GM18507 (cell line): ENCODE measurements at places on chromosomes 7 and 10.
A peak's percentile ranks its signal among the peaks of the same experiment; 100 is the strongest.

GRCh38 chr10:26755443-26755903 lies 58.0 kb downstream of the PDSS1 start:
- peak; percentile 32 for DNase-seq

DNA sequence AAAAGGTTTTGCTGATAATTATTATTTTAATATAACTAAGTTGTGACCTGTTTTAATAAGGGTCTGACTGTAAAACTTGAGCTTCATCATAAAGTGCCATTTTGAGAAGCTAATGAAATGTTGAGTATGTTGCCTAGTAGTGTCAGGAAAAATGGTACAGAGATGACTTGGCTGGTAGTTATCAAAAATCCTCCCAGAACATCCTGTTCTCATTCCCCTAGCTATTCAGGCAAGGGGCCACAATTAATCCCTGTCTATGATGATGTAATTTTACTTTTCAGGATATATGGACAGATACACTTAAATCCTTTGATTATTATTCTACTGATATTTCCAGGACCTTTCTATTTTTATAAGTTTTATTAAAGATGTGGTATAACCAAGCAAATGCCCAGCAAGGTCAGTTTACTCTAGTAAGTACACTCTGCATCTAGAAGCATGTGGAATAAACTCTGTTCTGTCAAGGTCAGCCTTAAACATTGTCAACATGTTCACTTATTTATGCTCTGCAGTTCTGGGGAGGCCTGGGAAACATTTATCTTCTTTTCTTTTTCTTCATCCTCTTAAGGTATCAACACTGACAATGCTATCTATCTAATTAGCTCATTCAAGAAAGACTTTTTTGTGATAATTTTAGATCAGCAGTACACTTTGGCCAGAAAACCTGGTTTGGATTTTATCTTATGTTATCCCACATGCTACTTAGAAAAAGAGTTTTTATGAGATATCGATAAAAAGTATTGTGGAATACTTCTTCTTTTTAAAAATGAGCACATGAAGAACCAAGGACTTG lies 32.1 kb downstream of the BTRC start:
- DNase-seq, result no peak

- no peak for DNase-seq
Measured at GRCh38 chr10:113970641-113971040, 73.0 kb upstream of the ADRB1 start.

DNA sequence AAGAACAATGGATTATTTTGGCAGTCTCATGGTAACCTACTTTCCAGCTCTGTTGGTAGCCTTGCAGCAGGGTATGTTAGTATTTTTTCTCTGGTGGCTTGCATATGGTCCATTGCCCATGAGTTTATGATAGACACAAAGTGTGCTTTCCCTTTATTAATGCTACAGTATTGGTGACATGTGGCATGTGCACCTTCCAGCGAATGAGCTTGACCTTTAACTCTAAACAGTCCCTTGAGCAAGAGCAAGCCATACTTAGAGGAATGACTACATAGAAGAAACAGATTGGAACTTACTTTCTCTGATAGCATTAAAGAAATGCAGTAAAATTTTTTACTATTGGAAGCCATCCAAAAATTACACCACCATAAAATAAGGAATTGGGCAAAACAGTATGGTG lies 73.9 kb downstream of the VTI1A start:
- DNase-seq, result no peak

- DNase-seq, result no peak
Measured at GRCh38 chr7:128912281-128912680, 1.8 kb upstream of the KCP start.

GRCh38 chr10:12419262-12419847 lies 70.0 kb downstream of the CAMK1D start:
- DNase-seq, result no peak

DNA sequence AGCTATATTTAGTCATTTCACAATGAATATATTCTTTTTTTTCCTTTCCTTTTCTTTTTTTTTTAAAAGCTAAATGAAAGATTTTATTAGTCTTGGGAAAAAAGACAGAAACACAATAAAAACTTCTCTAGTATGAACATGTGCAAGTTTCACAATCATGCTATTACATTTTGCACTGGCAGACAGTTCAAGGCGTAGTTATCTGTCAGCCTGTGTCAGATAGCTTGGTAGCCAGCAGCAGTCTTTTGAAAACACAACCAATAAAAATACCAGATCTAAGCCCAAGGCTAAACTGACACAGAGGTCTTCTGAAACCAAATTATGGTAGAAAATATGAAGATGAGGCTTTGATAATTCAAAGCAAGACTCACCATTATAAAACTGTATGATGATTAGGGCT lies 205.8 kb upstream of the TEX47 start:
- DNase-seq, result no peak

GRCh38 chr7:22604246-22604645 lies 104.3 kb upstream of the STEAP1B start:
- DNase-seq, result no peak

DNA sequence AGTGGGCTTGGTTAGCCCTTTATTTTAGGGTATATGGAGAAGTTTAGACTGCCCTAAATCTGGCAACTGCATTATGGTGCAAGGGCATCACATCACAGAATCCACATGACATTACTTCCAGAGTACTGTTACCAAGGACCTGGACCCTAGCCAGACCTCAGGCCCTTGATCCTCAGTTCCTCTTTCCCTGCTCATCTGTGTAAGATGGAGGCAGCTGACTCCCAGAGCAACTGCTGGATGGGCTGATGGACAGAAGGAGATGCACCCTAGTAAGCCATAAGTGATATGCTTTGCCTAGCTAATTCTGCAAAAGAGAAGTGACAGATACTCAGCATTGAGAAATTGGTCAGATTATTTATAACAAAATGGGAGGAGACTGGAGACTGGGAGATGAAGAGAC lies 131.7 kb downstream of the DYNC1I1 start:
- no peak for DNase-seq

- DNase-seq, result no peak
Measured at GRCh38 chr7:5567790-5568189, 144.2 kb upstream of the TNRC18 start.

GRCh38 chr7:65946904-65947303 lies 35.1 kb downstream of the GUSB start:
- no peak for DNase-seq

DNA sequence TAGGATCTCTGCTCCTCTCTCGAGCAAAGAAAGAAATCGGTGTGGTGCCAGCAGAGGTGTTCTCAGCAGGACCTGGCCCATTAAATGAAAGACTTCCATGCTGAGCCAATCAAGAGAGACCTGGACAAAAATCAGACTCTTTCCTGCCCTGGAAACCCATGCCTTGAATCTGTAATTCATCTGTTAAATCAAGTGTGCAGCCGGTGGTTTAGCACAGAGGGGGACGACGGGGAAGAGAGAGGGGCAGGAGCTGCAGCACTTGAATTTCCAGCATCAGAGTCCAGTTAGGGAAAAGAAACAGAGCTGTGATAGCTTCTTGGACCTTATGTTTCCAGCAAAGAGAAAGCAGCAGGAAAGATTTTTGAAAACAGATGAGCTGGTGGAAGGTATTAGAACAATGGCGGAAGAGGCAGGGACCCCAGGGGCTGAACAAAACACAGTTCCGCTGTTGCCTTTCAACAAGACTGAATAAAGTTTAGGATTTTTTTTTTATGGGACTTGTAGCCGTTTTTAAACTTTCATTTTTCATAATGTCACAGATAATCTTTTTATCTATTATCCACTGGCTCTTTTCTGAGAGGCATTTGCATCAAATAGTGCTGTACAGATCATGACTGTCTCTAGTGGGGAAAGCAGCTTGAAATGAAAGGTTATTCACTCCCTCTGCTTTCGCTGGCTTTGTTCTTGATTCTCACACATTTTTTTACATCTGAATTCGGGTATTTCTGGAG lies 543.6 kb upstream of the GALNT17 start:
- no peak for DNase-seq

DNA sequence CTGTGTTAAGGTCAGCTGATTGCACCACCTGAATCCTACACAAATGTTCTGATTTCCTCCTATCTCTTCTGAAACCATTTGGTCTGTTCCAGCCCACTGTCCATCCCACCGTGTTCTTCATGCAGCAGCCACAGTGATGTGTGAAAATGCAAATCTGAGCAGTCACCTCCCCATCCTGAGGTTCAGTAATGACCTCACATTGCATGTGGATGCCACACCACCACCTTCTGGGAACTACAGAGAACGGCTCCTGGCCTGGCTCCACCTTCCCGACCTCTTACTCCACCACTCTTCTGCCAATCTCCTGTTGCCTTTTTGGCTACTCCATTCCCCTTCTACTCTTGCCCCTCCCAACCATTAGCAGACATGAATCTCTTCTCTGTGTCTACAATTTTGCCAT lies 244.4 kb downstream of the TNS3 start:
- no peak for DNase-seq

- no peak for DNase-seq
Measured at GRCh38 chr7:48637382-48637781, 287.0 kb upstream of the CDC14C start.

DNA sequence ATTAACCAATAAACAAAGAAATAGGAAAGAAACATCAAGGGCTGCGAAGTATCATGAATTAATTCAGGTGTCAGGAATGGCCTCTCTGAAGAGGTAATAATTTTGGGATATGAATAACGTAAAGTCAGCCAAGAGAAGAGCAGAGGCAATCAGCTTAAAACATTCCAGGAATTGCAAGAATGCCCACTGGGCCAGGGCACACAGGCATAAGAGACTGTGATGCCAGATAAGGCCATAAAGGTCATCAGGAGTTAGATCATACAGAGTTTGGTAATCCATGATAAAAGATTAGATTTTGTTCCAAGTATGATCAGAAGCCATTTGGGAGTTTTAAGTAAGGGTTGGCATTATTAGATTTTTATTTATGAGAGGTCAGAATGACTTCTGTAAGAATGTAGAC lies 53.2 kb upstream of the ABCB4 start:
- no peak for DNase-seq

DNA sequence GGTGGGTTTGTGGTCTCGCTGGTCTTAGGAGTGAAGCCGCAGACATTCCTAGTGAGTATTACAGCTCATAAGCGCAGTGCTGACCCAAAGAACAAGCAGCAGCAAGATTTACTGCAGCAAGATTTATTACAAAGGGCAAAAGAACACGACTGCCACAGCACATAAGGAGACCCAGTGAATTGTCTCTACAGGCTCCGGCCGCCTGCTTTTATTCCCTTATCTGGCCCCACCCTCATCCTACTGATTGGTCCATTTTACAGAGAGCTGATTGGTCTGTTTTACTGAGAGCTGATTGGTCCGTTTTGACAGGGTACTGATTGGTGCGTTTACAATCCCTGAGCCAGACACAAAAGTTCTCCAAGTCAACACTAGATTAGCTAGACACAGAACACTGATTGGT lies 82.1 kb downstream of the VIPR2 start:
- DNase-seq, result no peak

GRCh38 chr7:45689011-45689796 lies 115.0 kb downstream of the ADCY1 start:
- DNase-seq, result no peak

- DNase-seq, result no peak
Measured at GRCh38 chr10:1157615-1157933, 101.4 kb downstream of the WDR37 start.

DNA sequence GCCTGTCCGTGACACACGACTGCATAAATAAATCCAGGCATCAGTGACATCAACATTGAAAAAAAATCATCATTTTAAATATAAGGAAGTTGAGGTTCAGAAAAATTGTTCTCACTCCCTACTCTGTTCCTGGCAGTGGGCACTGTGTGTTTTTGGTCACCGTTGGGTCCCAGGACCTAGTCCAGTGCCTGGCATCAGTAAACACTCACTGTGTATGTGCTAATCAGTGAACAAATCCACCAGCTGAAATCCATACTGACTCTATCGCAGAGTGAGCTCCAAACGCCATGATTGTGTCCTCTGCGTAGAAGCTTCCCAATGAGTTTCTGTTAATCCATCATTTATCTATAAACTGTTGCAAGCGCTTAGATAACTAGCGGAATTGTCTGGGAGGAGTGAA lies 41.2 kb downstream of the ITIH2 start:
- no peak for DNase-seq

DNA sequence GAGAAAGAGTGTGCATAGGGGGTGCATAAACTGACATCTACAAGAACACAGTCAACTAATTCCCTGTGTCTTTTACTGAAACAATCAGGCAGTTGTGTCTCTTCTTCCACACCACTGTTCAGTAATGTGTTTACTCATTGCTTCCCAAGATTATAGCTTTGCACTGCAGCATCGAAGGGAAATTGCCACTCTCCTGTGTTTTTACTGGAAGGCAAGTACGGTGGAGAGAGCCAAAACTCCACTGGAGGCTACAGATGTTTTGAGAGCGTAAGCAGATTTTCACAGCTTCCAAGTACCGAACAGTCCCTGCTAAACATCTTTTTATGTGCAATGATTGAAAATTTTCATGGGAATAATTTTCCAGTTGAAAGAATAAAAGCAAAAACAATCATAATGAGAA lies 510.5 kb upstream of the AKR1E2 start:
- no peak for DNase-seq

GRCh38 chr10:125990974-125991373 lies 94.6 kb downstream of the FANK1 start:
- no peak for DNase-seq

DNA sequence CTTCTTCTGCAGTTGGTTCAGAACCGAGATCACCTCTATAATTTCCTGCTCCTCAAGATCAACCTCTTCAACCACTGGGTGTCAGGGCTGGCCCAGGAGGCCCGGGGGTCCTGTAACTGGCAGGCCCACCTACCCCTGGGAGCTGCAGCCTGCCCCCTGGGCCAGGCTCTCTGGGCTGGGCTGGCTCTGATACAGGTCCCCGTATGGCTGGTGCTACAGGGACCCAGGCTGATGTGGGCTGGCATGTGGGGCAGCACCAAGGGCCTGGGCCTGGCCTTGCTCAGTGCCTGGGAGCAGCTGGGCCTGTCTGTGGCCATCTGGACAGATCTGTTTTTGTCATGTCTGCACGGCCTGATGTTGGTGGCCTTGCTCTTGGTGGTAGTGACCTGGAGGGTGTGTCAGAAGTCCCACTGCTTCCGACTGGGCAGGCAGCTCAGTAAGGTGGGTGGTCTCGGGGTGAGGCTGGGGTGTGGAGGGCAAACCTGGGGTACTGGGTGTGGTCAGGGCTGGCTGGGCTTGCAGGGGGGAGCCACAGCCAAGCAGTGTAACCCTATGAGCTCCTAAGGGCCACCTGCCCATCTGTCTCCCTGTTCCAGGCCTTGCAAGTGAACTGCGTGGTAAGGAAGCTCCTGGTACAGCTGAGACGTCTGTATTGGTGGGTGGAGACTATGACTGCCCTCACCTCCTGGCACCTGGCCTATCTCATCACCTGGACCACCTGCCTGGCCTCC lies 4.2 kb downstream of the TMEM270 start:
- DNase-seq, result no peak

DNA sequence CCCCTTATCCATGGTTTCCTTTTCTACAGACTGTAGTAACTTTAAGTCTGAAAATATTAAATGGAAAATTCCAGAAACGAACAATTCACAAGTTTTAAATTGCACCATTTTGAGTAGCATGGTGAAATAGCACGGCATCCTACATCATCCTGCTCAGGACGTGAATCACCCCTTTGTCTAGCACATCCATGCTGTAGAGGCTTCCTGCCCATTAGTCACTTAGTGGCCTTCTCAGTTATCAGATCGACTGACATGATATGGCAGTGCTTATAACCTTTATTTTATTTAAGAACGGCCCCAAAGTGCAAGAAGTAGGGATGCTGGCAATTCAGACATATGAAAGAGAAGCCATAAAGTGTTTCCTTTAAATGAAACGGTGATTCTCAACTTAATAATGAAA lies 82.7 kb downstream of the CPXM2 start:
- no peak for DNase-seq

GRCh38 chr10:14658331-14659127 lies 116.2 kb downstream of the FAM107B start:
- DNase-seq, result no peak

- no peak for DNase-seq
Measured at GRCh38 chr10:120403109-120403508, 53.9 kb upstream of the PLPP4 start.
